ENCODE measurements at places on chromosomes 7 and 10. TPM values are rescaled to one million over a fixed set of nuclear protein-coding genes. Genes with fewer than 3 reads are reported as not detected.

- peaks cover 25% of the 10 kb centered on the region for H3K4me1 ChIP-seq
- no peaks in the 10 kb centered on the region for H3K27me3 ChIP-seq
- H3K36me3 ChIP-seq = no peaks in the 10 kb centered on the region
- no peak for DNase-seq
- no peak overlapping the region for H3K27ac ChIP-seq
Observed at GRCh38 chr10:103762916-103763315, 92.5 kb downstream of the SH3PXD2A start.

DNA sequence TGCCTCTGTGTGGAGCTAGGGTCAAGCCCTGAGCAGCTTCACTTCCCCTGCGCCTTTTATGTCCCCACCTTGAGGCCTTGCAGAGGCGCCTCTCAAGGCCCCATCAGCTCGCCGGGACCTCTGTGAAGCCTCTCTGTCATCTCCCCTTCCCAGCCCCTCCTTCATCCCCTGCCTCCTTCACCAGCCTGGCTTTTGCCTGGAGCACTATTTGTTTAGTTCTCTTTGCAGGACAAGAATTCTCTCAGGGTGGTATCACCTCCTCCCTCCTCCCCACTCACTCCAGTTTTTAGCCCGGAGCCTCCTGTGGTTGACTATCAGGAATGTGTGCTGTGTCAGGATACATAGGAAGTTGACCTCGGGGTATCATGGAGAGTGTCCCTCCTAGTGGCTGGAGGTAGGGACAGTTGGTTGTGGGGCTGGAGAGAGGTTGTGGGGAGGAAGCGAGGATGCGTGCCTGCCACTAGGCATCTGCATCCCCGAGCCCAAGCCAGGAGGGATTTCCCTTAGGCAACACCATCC, 89.8 kb upstream of the ANLN start:
- H3K4me1 ChIP-seq = peaks cover 9% of the 10 kb centered on the region
- no peaks in the 10 kb centered on the region for H3K36me3 ChIP-seq
- no peaks in the 10 kb centered on the region for H3K27me3 ChIP-seq
- no peak overlapping the region for H3K27ac ChIP-seq
- DNase-seq = no peak
- H3K4me3 ChIP-seq = no peak overlapping the region

DNA sequence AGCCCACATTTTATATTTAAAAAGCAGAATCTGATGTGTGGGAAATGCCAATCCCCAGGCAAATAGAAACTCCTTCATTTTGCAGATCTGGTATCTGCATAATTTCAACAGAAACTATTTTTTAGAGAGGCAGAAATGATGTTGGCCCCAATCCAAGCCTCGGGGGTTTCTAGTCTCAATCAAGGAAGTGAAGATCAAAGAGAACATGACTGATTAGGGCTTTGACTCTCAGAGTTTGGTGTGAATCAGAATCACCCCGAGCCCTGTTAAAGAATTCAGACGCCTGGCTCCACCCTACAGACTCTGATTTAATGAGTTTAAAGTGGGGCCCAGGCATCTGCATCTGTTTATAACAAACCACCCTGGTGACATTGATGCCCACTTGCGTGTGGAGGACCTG, 36.7 kb upstream of the UBE2H start:
- H3K27me3 ChIP-seq = no peaks in the 10 kb centered on the region
- no peak overlapping the region for H3K27ac ChIP-seq
- no peak for DNase-seq
- H3K36me3 ChIP-seq = no peaks in the 10 kb centered on the region

- no peaks in the 10 kb centered on the region for H3K4me1 ChIP-seq
- H3K36me3 ChIP-seq = no peaks in the 10 kb centered on the region
- no peaks in the 10 kb centered on the region for H3K27me3 ChIP-seq
- no peak for DNase-seq
- no peak overlapping the region for H3K4me3 ChIP-seq
- H3K27ac ChIP-seq = no peak overlapping the region
Observed at GRCh38 chr7:47677093-47677492, 95.2 kb upstream of the TNS3 start.

GRCh38 chr10:50653758-50654157, 30.0 kb upstream of the SGMS1 start:
- H3K4me1 ChIP-seq = no peaks in the 10 kb centered on the region
- H3K36me3 ChIP-seq = no peaks in the 10 kb centered on the region
- no peak overlapping the region for H3K4me3 ChIP-seq
- no peaks in the 10 kb centered on the region for H3K27me3 ChIP-seq

The RPEL1 gene
- not detected for polyA plus RNA-seq
